ENCODE measurements at places on chromosomes 16 and 17.

DNA sequence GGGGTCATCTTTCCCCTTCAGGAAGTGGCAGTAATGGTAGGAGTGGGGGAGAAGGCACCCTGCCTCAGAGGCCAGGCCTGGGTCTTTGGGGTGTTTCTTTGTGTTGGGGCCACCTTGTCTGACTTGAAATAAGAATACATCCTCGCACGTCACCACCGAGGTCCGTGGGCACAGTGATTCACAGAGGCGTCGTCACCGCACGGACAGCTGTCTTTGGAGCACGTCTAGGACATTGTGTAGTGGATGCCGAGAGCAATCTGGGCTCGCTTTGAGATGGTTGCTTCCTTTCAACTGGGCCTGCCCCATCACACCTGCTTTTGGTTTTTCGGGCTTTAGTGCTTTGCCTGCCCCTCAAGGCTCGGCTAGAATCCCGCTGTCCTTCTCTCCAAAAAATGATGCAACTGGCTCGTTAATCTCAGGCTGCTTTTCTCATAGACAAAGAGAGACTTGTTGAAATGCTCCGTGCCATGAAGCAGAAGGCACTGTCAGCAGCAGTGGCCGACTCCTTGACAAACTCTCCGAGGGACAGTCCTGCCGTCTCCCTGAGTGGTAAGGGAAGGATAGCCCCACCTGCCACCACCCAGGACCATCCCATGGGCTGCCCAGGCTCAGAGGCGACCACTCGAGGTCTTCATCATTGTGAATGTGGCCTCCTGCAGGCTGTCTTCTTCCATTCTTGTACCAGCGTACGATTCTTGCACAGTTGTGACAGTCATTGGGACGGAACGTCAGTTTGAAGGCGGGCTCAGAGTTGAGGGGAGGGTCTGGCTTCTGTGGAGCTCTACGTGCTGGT lies 24.0 kb downstream of the GINS2 start:
- DNase-seq, result no peak

GRCh38 chr17:76534831-76535732 lies 2.4 kb downstream of the CYGB start:
- DNase-seq, result no peak

- no peak for DNase-seq
Observed at GRCh38 chr17:29469276-29469675, 79.1 kb downstream of the TAOK1 start.

DNA sequence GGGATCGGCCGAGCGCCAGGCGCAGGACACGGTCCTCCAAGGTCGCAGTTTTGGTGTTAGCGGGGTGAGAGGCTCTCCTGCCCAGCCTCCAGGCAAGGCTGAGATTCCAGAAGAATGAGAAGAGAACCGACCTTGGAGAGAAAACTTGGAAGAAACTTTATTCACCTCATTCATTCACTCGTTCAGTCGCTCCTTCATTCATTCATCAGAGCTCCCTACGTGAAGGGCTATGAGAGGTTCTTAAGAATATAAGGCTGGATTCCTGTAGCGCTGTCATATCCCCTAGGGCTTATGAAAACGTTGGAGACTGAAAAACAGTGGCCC lies 991 bp upstream of the MYH10 start:
- DNase-seq, result no peak

All from glutamatergic neuron (in vitro differentiated cells).